Pulmonary artery endothelial cell (primary cell): ENCODE measurements at places on chromosomes 7 and 10. TPM values are rescaled to one million over a fixed set of nuclear protein-coding genes. Genes with fewer than 3 reads are reported as not detected.
A peak's percentile ranks its signal among the peaks of the same experiment; 100 is the strongest.

- no peak for DNase-seq
Measured at GRCh38 chr7:25288556-25289307, 60.4 kb upstream of the NPVF start.

DNA sequence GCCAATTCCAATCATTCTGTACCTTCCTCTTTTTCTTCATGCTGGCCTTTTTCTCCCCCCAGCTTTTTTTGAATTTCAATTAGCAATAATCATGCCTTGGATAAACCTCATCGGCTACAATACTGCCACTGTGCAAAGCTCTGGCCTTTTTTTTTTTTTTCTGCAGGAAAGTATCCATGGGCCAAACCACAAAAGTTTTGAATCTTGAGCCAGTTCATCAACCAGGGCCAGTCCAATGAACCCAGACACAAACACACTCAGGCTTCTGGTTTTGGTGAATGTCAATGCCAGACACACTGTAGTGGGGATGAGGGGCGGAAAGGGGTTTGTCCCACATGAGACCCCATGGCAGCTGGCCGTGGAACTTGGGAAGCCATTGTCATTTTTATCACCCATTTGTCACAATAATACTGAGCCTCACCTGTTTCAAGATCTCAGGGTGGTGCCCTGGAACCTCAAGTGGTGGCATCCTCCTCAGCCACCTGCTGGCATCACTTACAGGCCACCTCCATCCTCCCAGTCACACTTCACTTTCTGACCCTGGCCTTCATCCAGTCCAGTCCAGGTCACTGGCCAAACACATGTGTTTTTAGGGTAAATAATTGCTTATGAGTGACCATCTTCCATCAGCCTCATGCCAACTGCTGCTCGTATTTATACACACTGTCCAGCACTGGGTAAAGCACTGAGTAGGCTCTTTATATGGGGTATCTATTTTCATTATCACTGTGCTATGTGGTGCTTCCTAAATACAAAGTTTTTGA lies 40.8 kb upstream of the TSPAN33 start:
- no peak for DNase-seq

- no peak for DNase-seq
Measured at GRCh38 chr7:135246191-135246825, 12.7 kb downstream of the STRA8 start.

DNA sequence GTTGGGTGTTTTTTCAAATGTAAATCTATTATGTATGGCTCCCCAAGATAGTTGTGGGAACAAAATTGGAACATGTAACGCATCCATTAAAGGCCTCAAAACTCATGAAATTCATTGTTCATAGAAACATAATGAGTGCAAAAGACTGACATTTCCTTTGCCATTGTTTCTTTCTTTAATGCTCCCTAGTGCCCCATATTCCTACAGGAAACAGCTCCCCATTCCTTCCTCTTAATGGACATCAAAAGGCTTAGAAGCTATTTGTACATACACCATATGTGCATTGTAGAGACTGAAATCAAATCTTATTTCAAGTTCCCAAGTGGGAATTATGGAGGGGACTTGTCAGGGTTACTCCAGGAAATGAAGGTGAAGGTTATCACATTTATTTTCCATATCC lies 139.1 kb downstream of the AHR start:
- no peak for DNase-seq

DNA sequence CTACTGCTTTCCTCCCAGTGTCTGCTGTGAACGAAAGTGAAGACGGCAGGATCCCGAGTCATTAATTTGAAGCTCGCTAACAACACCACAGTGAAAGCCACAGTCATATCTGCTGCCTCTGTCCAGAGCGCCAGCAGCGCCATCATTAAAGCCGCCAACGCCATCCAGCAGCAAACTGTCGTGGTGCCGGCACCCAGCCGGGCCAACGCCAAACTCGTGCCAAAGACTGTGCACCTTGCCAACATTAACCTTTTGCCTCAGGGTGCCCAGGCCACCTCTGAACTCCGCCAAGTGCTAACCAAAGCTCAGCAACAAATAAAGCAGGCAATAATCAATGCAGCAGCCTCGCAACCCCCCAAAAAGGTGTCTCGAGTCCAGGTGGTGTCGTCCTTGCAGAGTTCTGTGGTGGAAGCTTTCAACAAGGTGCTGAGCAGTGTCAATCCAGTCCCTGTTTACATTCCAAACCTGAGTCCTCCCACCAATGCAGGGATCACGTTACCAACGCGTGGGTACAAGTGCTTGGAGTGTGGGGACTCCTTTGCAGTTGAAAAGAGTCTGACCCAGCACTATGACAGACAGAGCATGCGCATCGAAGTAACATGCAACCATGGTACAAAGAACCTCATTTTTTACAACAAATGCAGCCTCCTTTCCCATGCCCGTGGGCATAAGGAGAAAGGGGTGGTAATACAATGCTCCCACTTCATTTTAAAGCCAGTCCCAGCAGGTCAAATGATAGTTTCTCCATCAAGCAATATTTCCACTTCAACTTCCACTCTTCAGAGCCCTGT lies 94.8 kb upstream of the KCNMA1 start:
- DNase-seq, result no peak

DNA sequence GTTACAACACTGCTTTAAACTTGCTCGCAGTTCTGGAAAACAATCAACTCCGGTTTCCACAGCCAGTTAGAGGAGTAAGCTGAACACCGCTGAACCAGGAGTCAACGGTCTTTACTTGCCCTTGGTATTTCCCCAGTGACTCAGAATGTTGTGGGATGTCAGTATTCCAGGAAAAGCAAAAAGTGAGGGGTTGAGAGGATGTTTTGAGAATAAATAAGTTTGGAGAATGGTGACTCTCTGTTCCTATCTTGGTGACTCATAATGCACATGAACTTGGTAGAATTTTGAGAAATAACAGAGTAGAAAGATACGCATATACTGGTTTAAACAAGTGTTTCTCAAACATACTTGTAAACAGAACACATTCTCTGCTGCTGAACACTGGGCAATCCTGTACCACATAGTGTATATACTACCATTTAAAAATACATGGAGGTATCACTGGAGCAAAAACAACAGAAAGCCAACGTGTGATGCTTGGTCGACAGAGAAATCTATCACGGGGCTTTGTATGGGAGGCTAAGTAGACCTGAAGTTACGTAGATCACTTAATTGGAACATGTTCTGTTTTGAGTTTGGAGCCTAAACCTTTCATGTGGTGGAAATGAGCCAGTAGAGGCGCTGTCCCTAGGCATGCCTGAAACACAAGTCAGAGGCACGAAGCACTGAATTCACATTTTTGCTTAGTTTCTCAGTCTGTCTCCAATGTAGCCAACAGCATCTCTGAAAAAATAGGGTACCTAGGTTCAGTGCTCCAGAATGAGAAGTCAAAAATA lies 534.3 kb downstream of the PARD3 start:
- DNase-seq, result peak; percentile 76

DNA sequence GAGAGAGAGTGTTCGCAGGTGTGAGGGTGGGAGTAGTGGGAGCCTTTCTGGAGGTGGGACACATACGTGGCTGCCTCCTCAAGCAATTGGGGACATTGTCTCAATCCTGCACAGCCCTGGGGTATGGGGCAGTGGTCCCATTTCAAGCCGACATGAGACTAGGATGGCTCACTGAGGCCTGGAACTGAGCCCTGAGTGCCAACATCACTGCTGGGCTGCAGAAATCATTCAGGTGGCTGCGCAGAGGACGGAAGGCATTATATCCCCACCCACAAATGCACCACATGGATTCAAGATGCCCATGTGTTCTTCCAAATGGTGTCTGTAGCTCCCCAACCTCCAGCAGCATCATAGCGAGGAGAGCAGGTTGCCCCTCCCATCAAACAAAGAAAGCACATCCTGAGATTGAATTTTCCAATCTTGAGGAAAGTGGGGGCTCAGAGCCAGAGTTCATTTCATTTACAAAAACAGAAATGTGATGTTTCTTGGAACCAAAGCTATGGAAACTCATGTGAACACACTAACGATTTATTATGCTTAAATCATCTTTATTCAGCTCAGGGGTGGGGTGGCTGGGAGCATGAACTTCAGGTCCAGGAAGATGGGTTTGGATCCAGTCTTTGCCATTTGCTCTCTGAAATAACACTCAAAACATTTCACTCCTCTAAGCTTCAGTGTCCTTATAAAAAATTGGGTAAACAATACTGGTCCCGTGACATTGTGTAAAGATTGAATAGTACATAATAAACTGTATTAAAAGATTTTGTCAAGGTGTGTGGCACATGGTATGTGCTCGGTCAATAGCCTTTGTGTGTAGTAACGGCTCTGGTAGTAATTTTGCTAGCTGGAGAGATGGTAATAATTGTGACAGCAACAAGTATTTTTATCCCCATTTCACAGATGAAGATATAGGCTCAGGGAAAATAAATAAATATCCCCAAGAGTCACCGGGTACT lies 4.6 kb downstream of the SFTPA2 start:
- no peak for DNase-seq

DNA sequence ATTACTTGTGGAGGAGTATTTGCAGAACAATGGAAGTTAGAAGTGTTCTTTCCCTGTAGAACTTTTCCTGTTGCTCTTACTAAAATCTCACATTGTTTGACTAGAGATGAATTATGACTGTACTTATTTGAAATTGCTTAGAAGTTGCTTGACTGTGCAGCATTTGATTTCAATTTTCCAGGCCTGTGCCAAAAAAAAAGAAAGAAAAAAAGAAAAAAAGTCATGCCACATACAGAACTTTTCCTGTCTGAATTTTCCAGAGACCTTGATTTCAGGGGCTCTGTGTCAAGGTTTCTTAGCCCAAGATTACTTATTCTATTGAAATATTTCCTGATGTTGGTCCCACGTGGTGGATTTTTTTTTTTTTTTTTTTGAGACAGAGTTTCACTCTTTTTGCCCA lies 3.5 kb upstream of the FAM171A1 start:
- DNase-seq, result no peak

DNA sequence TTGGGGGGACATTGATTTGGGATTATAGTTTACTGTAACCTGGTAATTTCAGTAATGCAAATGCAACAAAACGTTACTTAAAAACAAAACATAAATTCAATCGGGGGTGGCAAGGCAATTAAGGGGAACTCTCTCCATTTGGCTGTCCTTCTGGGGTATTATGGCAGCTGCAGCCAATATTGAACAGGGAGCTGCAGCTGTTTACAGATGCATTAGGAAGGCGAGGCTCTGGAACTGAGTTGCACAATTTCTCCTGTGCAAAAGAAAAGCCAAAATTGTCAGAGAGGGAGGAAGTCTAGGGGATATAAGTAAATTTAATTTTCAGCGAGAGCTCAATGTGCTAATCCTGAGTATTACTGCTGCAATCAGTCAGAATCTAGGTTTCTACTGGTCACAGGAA lies 36.1 kb downstream of the NEUROD6 start:
- no peak for DNase-seq

DNA sequence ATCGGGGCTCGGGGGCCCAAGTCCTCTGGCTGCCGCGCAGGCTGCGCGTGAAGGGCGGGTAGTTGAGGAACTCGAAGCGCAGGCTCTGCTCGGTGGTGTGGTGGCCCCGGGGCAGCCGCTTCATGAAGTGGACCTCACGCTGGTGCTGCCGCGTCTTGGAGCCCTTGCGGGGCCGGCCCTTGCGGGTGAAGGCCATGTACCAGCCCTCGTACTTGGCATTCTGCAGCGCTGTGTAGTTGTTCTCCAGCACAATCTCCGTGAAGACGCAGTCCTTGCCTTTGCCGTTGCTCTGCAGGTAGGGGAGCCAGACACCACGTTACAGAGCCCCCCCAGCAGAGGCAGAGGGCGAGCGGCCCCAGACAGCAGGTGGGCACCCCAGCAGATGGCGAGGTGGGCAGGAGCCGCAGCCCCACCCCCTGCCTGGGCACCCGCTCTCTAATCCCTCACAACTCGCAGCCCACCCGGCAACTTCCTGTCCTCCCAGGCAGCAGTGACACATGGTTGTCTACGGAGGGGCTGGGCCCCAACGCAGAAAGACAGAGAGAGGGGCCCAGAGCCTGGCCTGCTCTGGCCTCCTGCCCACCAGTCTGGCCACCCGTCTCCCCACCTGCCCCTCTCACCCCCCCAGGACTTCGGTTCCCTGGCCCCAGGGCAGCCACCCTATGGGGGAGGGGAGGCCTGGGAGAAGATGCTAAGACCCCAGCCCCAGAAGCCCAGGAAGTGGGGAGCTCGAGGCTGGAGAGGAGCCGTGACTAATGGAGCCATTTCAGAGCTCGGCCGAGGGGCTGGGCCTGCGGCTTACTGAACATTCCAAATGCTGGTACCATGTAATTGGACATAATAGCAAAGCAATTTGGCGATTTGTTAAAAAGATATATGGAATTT lies 5.3 kb downstream of the FGF8 start:
- DNase-seq, result no peak

GRCh38 chr10:127903789-127904188 lies 3.1 kb upstream of the PTPRE start:
- DNase-seq, result no peak

DNA sequence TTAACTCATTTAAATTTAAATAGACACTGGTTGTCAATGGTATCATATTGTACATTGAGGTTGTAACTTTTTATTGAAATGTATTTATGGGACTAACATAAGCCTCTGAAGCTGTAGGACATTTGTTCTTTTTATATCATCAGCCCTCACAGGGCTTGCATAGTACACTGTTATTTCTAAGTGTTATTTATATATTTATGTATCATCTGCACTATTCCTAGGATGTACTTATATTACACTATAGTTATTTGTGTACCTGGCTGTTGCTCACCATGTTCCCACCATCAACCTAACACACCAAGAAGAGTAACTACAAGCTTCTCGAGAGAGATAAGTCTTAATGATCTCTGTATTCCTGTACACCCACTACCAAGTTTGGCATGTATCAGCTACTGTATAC lies 224.7 kb downstream of the PPP1R3A start:
- no peak for DNase-seq

Gene HACD1
- 25.8 and 33.4 TPM in 2 replicates for total RNA-seq

Gene CRTAC1
- 2.5 and 4.9 TPM in 2 replicates for total RNA-seq

Gene TLL2
- 0.11 and 0.13 TPM in 2 replicates for total RNA-seq

Gene GRK5
- total RNA-seq, result 36.9 and 39.7 TPM in 2 replicates
